ENCODE measurements at places on chromosomes 3 and 15. TPM values are rescaled to one million over a fixed set of nuclear protein-coding genes. Genes with fewer than 3 reads are reported as not detected.

DNA sequence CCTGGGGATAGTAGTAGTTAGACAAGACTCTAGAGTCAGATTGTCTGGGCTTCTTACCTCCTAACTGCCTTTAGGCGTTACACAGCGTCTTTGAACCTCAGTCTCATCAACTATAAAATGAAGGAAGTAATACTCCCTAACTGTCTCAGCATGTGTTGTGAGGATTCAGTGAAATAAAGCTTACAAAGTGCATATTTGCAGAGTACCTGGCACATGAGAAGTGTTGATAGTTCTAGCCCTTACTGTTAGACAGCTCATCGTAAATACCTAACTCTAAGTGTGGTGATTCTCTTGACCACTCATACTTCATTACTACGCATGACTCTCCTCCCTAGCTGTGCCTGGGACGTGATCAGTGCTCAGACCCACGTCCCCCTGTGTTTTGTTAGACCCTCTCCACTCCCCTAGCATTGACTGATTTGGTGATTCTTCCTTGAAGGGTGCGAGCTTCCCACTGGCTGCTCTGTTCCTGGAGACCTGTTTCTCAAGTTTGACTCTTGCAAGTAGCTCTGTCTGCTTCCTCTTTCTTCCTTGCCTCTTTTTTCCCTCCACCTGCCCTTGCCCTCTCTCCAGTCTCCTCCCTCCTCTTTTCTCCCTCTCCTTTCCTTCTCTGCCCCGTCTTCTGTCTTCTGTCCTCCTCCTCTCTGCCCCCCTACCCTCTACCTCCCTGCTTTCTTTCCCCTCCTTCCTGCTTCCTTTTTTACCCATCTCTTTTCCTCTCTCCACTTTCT lies 124.2 kb downstream of the SLC25A26 start:
- H3K36me3 ChIP-seq = no peaks in the 10 kb centered on the region
- no peak for DNase-seq
- H3K4me3 ChIP-seq = no peak overlapping the region
- no peak overlapping the region for H3K27ac ChIP-seq
- no peaks in the 10 kb centered on the region for H3K4me1 ChIP-seq

DNA sequence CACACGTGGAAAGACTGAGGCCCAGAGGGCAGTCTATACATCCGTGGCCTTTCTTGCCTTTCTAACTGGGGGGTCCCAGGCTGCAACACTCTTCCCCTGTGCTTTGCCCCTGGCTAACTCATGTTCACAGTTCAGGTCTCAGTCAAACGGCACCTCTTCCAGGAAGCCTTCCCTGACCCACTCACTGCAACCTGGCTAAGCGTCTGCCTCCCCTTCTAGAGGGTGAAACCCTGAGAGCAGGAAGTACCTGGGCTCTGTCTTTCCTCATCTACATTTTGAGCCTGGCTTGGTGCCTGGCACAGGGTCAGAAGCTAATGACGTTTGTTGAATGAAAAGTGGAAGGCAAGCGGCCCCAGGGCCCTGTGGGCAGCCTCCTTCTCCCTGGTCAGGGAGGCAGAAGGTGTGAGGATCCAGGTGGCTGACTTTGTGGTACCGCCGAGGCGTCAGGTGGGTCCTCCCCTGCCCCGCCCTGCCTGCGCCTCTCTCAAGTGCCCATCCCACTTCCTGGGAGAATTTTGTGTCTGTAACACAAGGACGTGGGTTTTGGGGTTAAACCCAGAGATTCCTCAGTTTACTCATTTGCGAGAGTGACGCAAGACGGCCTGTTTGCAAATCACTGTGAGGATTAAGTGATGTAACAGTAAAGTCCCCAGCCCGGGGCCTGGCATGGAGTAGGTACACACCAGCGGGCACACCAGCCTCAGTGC lies 32.1 kb downstream of the DNASE1L3 start:
- no peak overlapping the region for H3K27ac ChIP-seq
- H3K4me1 ChIP-seq = no peaks in the 10 kb centered on the region
- no peak overlapping the region for H3K4me3 ChIP-seq
- H3K36me3 ChIP-seq = no peaks in the 10 kb centered on the region

DNA sequence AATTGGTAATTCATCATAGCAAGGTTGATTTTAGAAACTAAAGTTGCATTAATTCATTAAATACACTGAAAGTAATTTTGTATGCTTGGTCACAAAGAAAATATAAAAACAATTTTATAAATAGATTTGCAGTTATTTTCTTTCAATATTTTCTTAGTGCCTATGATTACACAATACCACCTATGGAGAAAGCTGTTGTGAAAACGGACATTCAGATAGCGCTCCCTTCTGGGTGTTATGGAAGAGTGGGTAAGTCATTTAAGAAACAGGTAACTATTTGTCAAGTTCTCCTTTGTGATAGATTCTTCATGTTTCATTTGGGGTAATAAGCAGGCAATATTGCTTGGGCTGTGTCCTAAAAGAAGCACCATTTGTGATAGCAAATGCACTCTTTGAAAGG lies 3.0 kb downstream of the DUT start:
- H3K27ac ChIP-seq = no peak overlapping the region
- H3K27me3 ChIP-seq = no peaks in the 10 kb centered on the region
- no peaks in the 10 kb centered on the region for H3K4me1 ChIP-seq
- peaks cover 2% of the 10 kb centered on the region for H3K36me3 ChIP-seq
- no peak for DNase-seq

HTR3E gene
- total RNA-seq = not detected

UBE3A gene
- total RNA-seq = 93.5 TPM

C3orf52 gene
- 16.8 TPM for total RNA-seq

RYR3 gene
- total RNA-seq = 15.6 TPM

- H3K4me3 ChIP-seq = no peak overlapping the region
- no peak overlapping the region for H3K27ac ChIP-seq
- no peaks in the 10 kb centered on the region for H3K27me3 ChIP-seq
- DNase-seq = no peak
These were observed 136.4 kb downstream of the LIPC start for GRCh38 chr15:58568157-58568571.

- DNase-seq = no peak
- H3K36me3 ChIP-seq = no peaks in the 10 kb centered on the region
- H3K27me3 ChIP-seq = no peaks in the 10 kb centered on the region
- no peaks in the 10 kb centered on the region for H3K4me1 ChIP-seq
- H3K27ac ChIP-seq = no peak overlapping the region
- H3K4me3 ChIP-seq = no peak overlapping the region
These were observed 56.6 kb downstream of the CBLB start for GRCh38 chr3:105812194-105812586.

OIP5 gene
- total RNA-seq = 0.51 TPM

IQCF5 gene
- not detected for total RNA-seq

SH3GL3 gene
- 0.62 TPM for total RNA-seq

GOLGA8J gene
- total RNA-seq = not detected

GRCh38 chr3:10792208-10792607 lies 23.8 kb upstream of the SLC6A11 start:
- H3K27me3 ChIP-seq = no peaks in the 10 kb centered on the region
- H3K36me3 ChIP-seq = no peaks in the 10 kb centered on the region
- no peak overlapping the region for H3K4me3 ChIP-seq

CKMT1B gene
- not detected for total RNA-seq

DNA sequence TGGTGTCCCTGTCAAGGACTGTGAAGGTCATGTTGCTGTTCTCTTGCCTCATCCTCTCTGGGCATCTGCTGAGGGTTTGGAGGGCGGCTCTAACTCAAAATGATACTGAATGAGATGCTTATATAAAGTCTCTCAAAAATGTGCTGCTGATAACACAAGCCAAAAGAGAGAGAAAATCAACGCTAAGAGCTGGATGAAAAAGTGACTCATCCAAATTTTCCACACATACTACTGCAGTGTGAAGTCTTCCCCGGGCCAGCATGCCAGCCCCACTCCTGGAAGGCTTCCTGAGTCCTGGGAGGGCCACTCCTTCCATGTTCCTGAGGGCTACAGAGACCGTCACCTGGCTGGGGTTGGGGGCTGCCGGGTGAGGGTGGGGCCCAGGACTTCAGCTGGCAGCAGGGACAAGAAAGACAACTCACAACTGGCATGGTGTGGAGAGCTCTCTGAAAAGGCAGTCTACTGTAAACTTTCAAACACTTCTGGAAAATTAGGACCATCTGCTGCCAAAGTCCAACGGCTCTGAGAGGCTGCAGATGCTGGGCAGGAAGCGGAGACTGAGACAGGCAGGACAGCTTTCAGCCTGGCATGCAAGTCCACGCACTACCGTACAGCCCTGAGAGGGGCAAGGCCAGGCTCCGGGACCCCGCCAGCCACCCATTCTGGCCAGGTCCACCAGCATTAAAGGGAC lies 200.3 kb downstream of the ADAMTS17 start:
- no peaks in the 10 kb centered on the region for H3K27me3 ChIP-seq
- no peak for DNase-seq
- no peak overlapping the region for H3K4me3 ChIP-seq
- H3K4me1 ChIP-seq = no peaks in the 10 kb centered on the region
- H3K27ac ChIP-seq = no peak overlapping the region
- H3K36me3 ChIP-seq = no peaks in the 10 kb centered on the region

- no peaks in the 10 kb centered on the region for H3K4me1 ChIP-seq
- H3K36me3 ChIP-seq = no peaks in the 10 kb centered on the region
- H3K27me3 ChIP-seq = no peaks in the 10 kb centered on the region
- H3K4me3 ChIP-seq = no peak overlapping the region
These were observed 267.5 kb upstream of the CHRM5 start for GRCh38 chr15:33700695-33701303.

DNA sequence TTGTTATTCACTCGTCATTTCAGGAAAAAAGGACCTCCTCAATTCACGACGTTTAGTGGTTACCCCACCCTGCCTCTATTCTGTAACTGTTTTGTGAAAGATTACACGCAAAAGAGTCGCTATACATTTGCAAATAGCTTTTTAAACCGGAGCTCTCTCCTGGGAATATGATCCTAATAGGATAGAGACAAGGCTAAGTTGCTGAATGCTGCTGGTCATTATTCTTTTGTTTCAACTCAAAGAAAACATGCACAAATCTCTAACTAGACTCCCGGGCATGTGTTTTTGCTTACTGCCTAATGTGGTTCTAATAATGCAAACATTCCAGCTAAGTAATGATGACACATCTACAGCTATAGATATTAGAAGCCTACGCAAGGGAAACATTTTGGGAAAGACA lies 214.6 kb upstream of the MDFIC2 start:
- H3K27me3 ChIP-seq = no peaks in the 10 kb centered on the region
- no peaks in the 10 kb centered on the region for H3K4me1 ChIP-seq
- H3K4me3 ChIP-seq = no peak overlapping the region
- no peaks in the 10 kb centered on the region for H3K36me3 ChIP-seq

GOLGA6A gene
- not detected for total RNA-seq

All from aorta (tissue), 5 donors.